ENCODE measurements at places on chromosomes 12 and 14.
A peak's percentile ranks its signal among the peaks of the same experiment; 100 is the strongest.

- no peak for DNase-seq
Measured at GRCh38 chr12:106035421-106035820, 103.3 kb downstream of the NUAK1 start.

DNA sequence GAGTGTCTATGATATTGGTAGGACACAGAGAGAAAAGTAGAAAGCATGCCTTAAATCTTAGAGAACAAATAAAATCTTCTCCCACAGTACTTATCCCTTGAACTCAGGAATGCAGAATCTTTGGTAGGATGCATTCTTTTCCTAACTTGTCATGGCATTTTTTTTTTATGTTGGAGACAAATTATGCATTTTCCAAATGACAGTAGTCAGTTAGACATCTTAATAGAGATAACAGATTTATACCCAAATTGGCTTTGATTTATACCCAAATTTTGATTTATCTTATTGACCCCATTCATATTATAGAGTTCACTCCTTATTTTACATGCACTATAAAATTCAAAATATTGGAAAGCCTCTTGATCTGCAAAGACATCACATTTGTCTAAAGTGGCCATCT lies 132.9 kb downstream of the CNTN1 start:
- no peak for DNase-seq

DNA sequence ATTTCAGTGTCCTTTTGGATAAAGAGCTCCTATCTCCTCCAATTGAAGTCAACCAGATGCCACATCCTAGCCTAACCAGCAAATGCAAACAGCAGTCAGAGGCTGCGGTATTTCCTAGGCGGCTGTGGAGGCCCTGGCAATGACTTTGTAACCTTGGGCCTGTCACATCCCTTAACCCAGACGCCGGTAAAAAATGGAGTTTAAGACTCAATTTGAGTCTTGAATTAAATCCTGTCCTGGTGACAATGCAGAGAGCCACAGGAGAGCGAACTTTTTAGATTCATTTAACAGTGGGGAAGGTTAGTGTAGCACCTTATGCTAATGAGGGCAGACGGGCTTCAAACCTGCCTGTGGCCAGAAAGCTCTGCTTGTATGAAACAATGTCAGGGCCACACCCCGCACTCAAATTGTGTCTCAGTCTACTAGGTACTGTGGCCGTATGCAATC lies 1.3 kb downstream of the C12orf75 start:
- no peak for DNase-seq

DNA sequence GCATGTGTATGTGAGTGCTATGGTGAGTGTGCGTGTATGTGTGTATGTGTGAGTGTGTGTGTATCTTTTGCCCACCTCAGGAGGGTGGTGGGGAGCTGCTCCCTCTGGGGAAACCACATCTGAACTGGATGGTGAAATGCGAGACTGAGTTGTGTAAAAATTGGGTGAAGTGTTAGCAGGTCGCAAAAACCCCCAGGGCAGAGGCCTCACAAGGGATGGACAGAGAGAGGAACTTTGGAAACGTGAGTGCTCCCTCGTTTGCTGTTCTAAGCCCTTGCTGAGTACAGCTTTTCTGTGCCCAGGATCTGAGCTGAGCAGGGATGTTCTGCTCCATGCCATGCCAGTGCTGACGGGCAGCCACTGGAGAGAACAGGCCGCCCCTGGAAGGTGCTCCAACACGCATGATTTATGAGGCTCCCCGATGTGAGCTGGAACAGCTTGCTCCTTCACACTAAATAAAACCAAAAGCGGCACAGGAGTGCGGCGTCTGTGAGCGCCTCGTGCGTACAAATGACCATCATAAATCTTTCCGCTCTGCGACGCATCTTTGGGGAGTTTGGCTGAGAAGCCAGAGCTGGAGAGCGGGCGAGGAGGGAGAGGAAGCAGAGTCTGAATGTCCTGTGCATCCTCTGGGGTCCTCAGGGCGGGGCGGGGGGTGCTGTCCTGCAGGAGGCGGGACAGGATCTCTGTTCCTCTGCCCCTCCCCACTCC lies 14.1 kb upstream of the GALNT9 start:
- DNase-seq, result no peak

DNA sequence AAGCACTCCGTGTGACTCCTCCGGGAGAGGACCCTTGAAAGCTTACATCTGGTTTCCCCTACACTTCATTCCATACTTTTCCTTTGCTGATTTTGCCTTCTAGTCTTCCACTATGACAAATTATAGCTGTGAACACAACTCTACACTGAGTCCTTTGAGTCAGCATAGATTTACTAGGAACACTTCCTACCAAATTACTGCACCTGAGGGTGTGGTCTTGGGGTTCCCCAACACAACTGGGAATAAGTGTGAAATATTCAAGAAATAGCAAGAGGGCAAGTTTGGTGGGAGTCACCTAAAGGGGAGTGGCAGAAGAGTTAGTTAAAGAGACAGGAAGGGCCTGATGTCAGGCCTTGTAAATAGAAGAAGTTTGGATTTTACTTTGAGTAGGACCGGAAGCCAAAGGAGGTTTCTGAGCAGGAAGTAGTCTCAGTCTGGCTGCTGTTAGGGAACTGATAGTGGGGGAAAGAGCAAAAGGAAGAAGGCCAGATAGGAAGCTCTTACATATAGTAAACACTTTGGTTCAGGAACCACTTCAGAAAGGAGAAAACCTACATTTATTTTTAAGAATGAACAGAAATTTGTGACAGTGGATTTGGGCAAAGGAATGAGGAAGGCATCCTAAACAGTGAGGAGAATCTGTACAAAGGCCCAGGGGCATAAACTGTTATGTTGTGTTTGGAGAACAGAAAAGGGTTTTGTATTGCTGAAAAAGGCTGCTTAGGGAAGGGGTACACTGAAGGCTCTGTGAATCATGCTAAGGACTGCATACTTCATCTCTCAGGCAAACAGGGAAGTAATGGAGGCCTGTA lies 14.2 kb downstream of the SEL1L start:
- peak; percentile 76 for DNase-seq

DNA sequence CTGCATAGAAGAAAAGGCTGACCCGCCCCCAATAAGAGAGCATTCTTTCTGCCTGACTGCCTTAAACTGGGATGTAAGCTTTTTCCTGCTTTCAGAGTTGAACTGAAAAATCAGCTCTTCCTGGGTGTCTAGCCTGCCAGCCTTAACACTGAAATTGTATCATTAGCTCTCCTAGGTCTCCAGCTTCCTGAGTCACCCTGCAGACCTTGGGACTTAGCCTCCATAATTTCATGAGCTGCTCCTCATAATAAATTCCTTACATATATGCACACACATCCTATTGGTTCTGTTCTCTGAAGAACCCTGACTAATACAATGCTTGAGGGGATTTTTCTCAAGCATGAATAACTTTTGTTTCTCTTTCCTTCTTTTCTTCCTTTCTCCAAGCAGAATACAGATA lies 76.4 kb upstream of the FAR2 start:
- DNase-seq, result no peak

DNA sequence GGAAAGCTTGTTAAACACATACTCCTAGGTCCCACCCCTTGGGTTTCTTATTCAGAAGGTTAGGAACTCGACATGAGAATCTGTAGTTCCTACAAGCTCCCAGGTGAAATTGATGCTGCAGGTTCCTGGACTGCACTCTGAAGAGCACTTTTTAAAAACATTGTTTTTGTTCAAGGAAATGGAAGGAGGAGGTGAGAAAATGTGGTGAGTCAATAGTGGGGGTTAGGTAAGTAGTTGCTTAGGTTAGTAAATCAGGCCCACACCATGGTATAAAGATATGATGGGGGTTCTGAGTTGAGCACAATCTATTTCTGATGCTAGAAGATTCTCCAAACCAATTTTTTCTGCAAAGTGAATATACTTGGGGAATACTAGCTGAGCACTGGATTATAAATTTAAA lies 450.3 kb downstream of the CCDC91 start:
- no peak for DNase-seq

DNA sequence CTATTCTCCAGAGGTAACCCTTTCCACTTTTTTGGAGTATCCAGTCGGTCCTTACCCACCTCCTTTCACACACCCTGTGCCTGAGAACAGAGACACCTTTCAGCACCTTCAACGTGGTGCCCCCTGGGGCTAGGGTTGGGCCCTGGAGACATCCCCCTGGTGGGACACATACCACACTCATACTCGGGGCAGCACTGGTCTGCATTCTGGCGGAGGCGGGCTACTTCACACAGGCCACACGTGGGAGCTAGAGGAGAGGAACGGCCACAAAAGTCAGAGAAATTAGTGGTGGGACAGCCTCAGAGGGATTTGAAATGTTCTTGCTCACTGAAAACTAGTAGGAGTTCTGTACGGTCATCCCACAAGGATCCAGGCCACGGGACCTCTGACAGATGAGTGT lies 39.8 kb upstream of the ANO2 start:
- DNase-seq, result no peak

- no peak for DNase-seq
Measured at GRCh38 chr14:77113644-77114043, 15.6 kb downstream of the CIPC start.

- peak; percentile 43 for DNase-seq
Measured at GRCh38 chr12:47270782-47271664, 191.3 kb upstream of the AMIGO2 start.

DNA sequence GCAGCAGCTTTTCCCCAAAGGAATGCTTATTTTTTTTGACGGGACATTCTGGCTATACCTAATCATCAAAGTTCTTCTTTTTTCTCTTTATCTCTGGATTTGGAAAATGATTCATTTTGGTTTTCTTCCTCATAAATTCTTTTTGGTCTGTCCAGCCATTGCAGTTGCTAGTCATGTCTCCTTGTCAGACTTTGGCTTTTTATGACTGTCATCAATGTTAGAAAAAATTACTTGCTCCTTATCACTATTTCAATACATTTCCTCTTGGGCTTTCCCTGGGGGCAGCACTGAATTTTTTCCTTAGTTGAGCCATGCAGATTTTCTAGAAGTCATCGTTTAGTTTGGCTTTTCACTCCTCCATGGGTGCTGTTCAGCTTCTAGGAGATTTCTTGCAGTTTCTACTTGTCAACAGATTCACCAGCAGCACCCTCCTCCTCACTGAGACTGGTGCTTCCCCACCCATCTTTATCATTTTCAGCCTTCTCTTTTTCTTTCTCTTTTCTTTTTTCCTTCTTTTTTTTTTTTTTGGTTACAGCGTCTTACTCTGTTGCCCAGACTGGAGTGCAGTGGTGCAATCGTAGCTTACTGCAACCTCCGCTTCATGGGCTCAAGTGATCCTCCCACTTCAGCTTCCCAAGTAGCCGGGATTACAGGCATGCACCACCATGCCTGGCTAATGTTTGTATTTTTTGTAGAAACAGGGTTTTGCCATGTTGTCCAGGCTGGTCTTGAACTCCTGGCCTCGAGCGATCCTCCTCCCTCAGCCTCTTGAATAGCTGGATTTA lies 5.2 kb downstream of the ADIPOR2 start:
- peak; percentile 26 for DNase-seq

DNA sequence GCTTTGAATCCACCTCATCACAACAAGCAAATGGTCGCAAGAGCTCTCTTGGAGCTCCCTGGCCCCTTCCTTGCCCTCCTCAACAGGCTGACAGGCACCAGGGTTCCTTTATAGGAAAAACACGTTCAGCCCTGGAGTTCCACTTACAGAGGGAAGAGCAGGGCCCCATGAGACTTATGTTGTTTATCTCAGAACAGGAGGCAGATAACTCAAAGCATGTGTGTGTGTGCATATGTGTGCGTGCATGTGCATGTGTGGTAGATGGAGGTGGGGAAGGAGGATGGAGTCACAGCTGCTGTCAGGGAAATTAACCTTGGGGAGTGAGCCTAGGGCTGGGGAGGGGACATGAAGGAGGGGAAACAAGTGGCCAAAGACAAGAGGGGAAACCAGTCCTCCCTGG lies 138.1 kb downstream of the DPF3 start:
- no peak for DNase-seq

DNA sequence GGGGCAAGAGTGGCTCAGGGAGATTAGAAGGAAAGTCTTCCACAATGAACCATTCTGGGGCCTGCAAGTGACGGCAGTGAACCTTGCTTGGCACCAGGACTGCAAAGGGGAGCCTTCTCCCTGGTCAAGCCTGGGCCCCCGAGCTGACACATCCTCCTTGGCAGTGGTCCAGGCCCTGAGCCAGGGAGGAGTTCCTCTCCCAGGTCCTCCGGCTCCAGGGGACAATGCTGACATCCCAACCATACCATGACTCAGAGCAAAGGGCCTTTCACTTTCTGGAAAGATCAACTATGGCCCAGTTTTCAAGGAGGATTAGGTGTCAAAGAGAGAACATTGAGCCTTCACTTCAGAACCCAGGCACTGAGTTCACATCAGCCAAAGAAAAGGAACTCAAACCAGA lies 756.5 kb upstream of the TBX3 start:
- peak; percentile 46 for DNase-seq

DNA sequence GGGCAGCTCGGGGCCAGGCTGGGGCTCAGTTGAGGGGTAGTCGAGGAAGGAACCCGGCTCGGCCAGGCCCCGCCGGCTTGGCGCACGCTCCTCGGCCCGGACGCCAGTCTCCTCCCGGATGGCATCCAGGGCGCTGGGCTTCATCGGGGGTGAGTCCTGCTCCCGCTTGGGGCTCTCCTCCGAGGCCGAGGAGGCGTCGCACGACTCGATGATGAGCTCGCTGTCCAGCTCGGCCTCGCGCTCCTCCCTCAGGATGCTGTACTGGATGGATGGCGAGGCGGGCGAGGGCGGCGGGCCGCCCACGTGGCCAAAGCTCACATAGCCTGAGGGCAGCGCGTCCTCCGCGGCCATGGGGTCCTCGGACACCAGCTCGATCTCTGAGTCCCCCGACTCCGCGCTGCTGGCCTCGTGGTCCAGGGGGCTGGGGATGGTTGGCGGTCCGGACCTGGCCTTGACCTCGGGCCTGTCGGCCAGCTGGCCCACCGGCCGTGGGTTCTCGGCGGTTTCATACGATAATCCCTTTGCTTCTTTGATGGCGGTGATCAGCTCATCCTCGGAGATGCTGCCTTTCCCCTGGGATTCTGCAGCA lies 143.4 kb downstream of the RTN1 start:
- no peak for DNase-seq

DNA sequence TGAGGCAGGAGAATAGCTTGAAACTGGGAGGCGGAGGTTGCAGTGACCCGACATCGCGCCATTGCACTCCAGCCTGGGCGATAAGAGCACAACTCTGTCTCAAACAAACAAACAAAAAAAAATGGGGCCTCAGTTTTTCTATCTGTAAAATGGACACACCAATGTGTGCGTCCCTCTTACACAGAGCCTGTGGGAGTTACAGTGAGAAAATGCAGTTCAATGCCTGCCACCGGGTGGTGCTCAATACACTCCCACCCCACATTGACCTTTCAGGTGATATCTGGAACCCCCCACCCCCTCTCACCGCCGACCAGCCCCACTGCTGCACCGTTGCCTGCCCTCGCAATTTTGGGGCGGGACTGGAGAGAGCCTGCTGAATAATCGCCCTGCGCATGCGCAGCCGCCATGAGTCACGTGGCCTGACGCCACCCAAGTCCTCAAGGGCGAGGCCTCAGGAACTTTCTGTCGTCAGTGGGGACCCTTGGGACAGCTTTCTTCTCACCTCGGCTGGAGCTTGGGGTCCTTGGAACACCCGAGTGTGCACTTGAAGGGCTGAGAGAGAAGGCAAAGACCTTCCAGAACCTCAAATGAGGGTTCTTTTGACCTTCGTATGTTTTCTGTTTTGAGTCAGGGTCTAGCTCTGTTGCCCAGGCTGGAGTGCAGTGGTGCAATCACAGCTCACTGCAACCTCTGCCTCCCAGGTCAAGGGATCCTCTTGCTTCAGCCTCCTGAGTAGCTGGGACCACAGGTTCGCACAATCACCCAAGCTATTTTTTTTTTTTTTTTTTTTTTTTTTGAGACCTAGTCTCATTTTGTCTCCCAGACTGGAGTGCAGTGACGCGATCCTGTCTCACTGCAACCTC lies 14.6 kb upstream of the CABP1 start:
- DNase-seq, result no peak

GRCh38 chr14:100076133-100076532 lies 10.9 kb downstream of the EVL start:
- DNase-seq, result peak; percentile 87

- peak; percentile 88 for DNase-seq
Measured at GRCh38 chr12:19273482-19274330, 144.2 kb downstream of the PLEKHA5 start.

All from OCI-M1 (cell line).